Putamen (tissue), 1 donor: ENCODE measurements at places on chromosomes 6 and 20.

DNA sequence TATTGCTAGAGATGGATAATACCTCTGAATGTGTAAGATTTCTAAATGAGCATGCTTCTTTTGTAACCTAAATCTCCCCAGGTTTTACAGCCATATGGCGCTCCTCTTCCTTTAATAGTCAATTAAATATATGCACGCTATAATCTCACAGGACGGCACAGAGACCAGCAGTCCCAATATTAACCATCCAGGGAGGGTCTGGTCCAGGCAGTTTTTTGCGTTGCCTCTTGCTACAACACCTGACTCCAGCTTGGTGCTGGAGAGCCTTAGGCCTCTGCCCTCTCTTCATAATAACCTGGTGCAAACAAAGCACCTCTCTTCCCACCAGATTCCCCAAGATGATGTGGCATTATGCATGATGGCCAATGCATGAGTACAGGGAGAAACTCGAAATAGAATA, 183.4 kb downstream of the LY86 start:
- DNase-seq: no peak

GRCh38 chr6:38051819-38052434, 232.4 kb downstream of the ZFAND3 start:
- DNase-seq: no peak

GRCh38 chr6:19879663-19880062, 42.5 kb downstream of the ID4 start:
- DNase-seq: no peak

DNA sequence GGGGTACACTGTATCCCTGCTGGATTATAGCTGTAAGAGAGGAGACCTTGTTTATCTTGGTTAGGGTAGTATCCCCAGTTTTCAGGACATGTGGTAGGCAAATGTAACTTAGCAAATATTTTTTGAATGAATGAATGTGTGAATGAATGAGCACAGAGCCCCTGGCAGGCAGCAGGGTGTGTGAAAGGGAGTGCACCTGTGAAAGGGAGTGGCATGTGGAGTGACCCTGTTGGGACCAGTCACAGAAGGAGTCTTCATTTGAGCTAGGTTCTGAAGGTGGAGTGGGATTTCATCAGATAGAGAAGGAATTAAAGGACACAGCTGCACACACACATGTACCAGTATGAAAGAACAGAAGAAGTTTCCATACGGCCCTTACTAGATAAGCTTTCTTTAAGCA, 4.9 kb downstream of the SMAP1 start:
- DNase-seq: no peak

DNA sequence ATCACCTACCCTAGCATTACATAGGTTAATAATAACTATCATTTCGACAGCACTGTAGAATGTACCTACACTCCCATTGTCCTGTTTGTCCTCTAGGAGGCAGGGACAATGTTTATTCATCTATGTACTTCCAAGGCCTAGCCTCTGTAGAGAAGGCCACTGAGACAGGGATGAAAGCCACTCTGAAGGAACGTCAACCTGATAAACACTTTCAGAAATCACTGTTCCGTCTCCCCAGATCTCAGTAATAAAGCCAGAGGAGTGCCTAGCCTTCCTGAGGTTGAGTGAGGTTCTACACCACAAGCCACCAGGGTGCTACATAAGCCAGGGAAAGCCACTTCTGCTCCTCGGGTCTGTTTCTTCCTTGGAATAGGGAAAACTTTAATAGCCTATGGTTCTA, 44.8 kb downstream of the POPDC3 start:
- no peak for DNase-seq

GRCh38 chr6:7157752-7158616, 50.2 kb downstream of the RREB1 start:
- no peak for DNase-seq

DNA sequence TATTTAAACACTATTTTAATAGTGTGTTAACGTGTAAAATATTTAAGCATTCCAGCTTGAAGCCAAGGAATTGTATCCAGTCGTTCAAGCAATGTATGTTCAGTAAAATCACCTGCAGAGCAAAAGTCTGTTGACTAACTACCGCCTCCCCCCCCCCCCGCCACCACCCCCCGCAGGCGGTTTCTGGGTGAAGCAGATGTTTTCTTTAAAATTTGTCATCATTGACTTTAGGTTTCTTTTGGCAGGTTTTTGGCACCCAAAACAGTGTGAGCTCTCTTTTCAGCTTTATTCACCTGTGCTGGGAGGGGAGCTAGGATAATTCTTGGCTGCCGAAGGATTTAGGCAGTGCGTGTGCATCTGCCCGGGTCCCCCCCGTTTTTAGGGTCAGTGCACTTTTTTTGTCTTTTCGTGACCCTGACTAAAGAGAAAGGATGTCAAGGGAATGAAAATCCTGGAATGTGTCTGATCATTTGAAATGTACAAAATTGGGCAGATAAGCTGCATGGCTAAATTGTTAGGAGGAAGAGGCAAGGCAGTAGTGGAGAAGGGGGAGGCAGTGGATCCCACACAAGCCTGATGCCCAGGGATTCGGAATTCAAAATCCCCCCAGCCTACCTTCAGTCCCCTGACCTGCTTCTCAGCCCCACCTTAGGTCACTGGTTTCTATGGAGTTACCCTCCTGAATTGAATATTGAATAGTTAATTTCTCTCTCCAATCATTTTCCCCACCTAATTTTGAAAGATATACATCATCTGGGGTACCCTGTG, 1.1 kb downstream of the EDN1 start:
- no peak for DNase-seq
